ENCODE measurements at places on chromosomes 3 and 15.

DNA sequence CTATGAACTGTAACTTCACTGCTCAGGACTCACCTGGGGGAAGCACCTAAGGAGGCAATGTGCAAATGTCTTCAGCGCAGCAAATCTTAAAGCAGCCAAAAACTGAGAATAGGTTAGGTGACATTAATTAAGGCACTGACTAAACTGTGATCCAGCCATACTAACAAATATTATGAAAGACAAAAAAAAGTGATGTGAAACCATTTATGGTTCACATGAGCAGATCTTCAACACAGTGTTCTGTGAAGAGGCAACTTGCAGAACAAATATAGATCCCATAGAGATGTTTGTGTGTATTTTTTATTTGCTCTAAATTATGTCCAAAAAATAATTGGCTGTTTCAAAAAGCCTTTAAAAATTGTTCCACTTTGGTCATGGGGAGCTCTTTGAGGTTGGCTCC is 24.1 kb upstream of the MITF start:
- DNase-seq, result no peak

- DNase-seq, result no peak
These were observed 159.4 kb upstream of the SNTN start for GRCh38 chr3:63493101-63493500.

- no peak for DNase-seq
These were observed at the start of gene IGDCC3 for GRCh38 chr15:65377976-65378366. Gene IGDCC3, minus strand, starts transcription at chr15:65378002. Its CDS starts 214 bp downstream, at chr15:65377788.

DNA sequence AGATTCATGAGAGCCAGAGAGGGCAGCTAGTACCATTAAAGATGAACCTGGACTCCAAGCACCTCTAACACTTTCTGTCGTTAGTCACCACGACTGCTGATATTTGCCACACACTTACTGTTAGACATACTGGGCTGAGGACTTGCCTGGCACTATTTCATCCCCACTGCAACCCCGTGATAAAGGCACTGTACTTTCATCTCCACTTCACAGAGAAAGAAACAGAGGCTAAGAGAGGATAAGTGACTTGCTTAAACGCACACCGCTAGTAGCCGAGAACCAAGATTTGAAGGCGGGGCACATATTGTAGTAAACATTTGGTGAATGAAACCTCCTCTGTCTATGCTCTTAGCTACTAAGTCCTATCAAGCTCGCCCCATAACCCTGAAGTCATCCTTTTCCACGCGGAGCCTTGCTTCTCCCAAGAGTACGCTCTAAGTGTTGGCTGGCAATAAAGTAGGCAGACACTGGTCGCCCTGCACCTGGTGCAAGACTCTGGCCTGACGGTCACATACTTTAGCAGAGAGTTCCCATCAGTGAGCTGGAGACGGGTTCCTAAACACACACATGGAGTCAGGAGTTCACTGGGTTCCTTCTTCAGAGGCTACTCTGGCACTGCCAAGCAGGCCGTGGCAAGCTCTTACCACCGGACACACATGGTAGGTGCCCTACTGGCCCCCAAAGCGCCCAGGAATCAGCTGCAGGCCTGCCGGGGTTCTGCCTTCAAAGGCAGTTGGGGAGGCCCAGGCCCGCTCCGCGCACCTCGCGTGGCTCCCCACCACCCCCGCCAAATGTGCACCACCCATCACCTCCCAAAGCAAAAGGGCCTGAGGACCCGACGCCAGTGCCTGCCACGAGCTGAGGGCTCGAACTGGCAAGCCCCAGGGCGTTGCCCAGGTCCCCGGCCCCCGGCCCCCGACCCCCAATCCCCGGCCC is 951 bp downstream of the POMGNT2 start:
- no peak for DNase-seq

GRCh38 chr15:35351059-35351458 is 194.9 kb downstream of the DPH6 start:
- DNase-seq, result no peak

DNA sequence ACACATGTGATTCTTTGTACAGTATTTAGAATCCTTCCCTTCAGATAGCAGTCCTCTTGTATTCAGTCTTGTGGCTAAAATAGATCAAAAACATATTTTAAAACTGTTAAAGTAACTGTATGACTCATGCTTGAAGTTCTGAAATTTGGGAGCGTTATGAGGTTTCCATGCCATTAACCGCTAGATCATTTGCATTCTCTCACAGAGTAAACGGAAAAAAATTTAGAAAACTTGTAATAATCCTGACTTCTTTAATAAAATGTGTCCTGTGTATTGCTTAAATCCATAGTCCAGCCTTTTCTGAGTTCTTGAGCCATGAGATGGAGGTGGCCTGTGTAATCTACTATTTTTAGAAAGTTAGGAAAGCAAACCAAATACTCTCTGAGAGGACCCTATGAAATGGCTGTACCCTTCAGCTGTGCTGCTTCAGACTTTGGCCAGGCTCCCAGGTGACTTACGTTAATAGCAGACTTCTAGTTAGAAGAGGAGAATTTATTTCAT is 33.8 kb downstream of the MBNL1 start:
- DNase-seq, result no peak

DNA sequence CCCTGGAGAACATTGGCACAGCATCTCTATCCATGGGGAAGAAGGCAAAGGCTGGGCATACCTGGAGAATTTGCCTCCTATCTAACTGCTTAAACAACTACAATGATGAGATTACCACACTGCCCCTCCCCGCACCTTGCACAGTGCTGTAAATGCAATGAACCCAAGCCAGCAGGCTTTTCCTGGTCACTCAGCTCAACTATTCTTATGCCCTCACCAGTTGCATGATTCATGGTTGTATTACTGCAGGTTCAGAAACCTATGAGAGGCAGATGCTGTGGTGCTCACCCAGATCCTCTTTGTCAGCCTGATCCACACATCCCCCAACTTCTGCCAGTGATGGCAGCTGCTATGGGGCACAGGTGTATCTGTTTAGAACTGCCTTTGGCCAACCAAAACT is 77.7 kb upstream of the STAC start:
- DNase-seq, result no peak

DNA sequence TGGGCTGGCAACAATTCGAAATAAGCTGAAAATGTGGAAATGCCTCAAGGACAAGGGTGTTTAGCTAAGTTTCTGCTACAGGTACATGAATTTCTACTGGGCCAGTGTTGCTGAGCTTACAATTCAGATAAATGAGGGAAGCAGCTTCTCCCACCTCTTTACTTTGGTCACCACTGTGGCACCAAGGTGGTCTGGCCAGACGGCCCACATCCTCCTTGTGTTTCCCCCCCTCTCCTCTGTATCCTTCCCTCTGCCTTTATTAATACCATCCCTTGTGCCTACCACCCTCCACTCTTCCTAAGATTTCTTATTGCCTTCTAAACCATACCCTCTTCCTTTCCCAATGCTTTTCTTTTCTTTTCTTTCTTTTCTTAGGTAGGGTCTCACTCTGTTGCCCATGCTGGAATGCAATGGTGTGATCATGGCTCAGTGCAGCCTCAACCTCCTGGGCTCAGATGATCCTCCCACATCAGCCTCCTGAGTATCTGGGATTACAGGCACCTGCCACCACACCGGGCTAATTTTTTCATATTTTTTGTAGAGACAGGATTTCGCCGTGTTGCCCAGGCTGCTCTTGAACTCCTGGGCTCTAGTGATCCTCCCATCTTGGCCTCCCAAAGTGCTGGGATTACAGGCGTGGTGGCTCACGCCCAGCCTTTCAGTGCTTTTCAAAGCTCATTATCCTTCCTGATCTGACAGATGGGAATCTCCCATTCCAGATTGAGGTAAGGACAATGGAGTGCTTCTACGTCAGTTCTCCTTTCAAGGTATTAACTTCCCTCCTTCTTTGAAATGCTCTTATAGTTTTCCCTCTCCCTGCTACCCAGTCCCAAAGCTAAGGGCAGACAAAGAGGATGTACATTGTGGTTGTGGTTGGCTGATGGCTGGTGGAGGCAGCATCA is 14.8 kb downstream of the ANXA2 start:
- DNase-seq, result no peak

DNA sequence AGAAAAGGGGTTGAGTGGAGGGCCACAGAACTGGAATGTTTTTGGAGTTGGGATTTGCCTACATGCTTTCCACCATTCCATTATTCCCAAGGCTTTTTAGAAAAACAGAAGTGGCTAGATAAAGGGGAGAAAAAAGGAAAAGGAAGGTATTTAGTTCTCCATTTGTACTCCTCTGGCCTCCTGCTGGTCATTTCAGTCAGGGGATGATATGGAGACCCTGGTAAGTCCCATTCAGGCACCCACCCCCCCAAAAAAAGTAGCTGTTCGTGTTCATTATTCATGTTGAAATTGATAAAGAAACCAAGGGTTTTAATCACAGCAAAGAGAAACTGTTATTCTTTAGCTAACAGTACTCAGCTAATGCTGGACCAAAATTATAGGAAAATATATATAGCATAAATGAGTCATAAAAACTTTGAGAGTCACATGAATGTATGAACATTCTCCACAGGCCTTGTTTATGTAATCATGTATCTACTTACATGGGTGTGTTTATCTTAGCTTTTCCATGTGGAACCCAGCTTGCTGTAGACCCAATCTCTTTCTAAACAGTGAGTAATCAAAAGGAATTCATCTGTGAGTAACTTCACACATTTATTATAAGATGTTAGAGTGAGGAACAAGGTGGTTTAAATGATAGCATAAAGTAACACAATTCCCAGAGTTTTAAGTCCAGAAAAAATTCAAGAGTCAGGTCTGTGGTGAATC is 167.2 kb downstream of the KCNMB2 start:
- no peak for DNase-seq

DNA sequence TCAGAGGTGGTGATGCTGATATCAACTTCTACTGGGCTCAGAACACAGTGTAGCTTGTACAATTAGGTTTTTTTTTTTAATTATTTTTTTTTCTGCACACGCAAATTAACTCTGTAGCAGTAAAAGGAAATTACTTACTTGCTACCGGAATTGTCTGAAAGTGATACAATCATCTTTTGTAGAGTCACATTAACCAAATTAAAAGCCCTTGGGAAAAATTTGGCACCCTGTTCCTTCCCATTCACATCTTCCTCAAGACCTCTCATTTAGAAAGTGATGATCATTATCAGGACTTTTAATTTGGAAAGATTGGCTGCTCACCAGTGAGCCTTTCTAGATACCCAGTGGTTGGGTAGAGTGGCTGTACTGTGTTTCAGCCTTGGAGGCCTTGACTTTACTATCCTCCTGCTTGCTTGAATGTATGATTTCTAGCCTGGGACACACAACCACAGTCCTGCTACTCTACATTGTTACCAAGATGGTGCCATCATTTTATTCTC is 158.3 kb downstream of the ECT2 start:
- DNase-seq, result no peak

DNA sequence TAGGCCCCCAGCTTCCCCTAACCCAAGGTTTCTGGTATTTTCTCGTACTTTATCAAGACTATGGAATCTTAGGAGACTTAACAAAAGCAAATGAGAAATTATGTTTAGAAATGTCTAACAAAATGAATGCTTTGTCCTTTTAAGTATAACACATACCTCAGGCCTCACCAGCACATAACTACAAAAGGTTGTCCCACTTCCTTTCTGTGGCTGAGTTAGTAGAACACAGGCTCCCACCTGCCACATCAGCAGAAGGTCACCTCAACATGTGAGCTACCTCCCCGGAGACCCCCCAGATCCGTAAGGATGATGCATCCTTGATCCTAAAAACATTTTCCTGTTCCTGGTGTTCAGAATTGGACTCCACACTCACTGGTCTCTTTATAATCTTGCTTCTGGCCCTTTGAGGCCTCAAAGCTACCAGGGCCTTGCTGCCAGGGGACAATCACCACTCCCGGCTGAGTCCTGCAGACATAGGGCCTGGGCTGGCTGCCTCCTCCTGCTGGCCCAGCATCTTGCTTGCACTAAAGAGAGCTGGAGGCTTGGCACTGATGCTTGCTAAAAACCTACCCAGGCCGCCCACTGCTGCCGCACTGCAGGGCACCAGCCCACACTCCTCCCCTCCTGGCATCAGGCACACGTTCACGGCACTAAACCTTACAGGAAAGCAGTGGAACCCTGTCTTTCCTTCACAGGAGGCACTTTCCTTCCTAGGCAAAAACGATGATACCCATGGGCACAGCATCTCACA is 2.9 kb downstream of the CCRL2 start:
- DNase-seq, result no peak

- peak; percentile 10 for DNase-seq
These were observed 158.8 kb downstream of the SLCO3A1 start for GRCh38 chr15:92012368-92012629.

DNA sequence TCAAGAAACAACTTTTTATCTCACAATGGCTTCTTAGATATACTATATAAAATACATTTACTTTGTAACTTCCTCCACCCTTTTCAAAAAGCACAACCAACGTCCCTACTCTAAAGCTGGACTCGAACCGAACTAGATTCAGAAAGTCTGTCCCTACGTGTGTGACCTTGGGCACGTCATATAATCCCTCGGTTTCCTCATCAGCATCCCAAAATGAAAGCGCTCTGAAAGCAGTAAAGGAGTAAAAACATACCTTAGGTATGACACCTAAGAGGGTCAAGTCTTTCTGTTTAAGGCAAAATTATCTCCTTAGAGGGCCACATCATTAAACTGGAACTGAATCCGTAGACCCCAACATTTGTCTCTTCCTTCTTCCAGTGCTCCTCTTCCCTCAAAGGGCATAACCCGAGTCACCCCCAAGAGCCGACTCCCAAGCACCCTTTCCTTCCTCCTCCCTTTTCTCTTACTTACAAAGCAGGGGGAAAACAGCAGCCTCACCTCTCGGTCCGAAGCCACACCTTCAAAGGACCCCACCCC is 663 bp downstream of the PDCD10 start:
- DNase-seq, result no peak

DNA sequence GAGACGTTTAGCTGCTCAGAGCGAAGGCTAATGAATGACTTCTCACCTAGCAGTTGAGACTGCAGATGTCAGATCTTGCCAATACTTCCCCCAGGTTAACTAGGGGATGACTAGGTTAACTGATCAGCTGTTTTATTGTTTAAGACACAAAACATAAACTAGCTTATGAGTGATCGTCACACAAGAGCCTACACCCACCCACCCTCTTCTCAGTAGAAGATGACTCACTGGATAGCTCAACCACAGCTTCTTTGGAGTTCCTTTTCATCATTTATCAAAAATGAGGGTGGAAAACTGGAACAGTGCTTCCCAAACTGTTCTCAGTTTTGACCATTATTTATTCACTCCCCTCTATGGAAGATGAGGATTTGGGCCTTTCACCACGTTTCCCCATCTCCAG is 25.2 kb downstream of the GASK1A start:
- no peak for DNase-seq

GRCh38 chr15:35130245-35130644 is 45.1 kb upstream of the NANOGP8 start:
- no peak for DNase-seq

GRCh38 chr15:75840659-75841058 is 2.6 kb upstream of the UBE2Q2 start:
- DNase-seq, result no peak

GRCh38 chr3:60610441-60611112 is 640.7 kb downstream of the FHIT start:
- no peak for DNase-seq

- no peak for DNase-seq
These were observed 25.0 kb downstream of the ZNF654 start for GRCh38 chr3:88084097-88084501.

GRCh38 chr3:47324278-47324865 is 41.6 kb downstream of the KLHL18 start:
- DNase-seq, result peak; percentile 22

- no peak for DNase-seq
These were observed 188.9 kb upstream of the MEIS2 start for GRCh38 chr15:37289109-37289765.

Data from stimulated activated CD4-positive, alpha-beta T cell treated with anti-CD3 and anti-CD28 coated beads, Interleukin-2, amount 100 ng/mL, for 4 hours (primary cell).